ENCODE measurements at places on chromosomes 3 and 15. TPM values are rescaled to one million over a fixed set of nuclear protein-coding genes. Genes with fewer than 3 reads are reported as not detected.

Gene TIMMDC1
- 232 TPM for total RNA-seq

GRCh38 chr3:192215-192929 is 4.2 kb upstream of the CHL1 start:
- no peak for DNase-seq

- DNase-seq, result no peak
These were observed 14.6 kb upstream of the POLG start for GRCh38 chr15:89349206-89349558.

DNA sequence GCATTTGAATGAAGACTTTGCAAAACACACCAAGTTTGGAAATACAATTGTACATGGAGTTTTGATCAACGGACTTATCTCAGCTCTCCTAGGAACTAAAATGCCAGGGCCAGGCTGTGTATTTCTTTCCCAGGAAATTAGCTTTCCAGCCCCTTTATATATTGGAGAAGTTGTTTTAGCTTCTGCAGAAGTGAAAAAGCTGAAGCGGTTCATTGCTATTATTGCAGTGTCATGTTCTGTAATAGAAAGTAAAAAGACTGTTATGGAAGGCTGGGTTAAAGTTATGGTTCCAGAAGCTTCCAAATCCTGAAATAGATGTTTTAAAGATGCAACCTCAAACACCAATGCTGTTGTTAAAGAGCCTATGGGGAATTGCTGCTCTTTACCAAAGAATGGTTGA is 11.5 kb downstream of the HTD2 start:
- no peak for DNase-seq
